ENCODE measurements at places on chromosomes 7 and 10. TPM values are rescaled to one million over a fixed set of nuclear protein-coding genes. Genes with fewer than 3 reads are reported as not detected.

DNA sequence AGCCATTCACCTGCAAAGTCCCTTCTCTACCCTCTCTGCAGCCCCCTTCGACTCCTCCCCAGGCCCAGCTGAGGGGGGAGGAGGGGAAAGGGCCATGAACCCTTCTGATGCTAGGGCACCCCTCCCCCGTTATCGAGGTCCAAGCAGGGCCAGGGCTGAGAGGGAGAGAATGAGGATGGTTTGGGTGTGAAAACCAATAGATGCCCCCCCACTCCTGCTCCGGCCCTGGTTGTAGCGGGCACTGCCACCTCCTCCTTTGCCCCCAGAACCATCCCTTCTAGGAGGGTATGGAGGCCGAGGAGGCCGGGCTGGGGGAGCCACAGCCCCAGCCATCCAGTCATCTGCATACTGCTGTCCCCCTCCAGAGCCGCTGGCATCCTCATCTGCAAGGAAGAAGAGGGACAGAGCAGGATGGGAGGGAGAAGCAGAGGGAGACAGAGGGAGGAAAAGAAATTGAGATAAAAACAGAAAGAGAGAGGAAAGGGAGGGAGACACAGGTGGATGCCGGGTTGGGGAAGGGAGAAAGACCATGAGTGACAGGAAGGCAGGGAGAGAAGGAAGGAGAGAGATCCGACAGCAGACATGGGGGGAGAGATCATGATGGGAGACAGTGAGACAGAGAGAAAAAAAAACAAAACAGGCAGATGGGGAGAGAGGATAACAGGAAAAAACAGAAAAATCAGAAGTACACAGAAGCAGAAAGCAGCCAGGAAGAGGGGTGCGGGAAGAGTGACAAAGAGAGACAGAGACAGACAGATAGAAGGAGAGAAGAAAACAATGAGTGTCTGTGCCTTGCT is 1.9 kb upstream of the GAL3ST4 start:
- DNase-seq: no peak
- peak overlapping the region; percentile 51 for H3K27ac ChIP-seq
- peaks cover 2% of the 10 kb centered on the region for H3K36me3 ChIP-seq
- no peaks in the 10 kb centered on the region for H3K27me3 ChIP-seq
- peak overlapping the region; percentile 62 for H3K4me3 ChIP-seq

DNA sequence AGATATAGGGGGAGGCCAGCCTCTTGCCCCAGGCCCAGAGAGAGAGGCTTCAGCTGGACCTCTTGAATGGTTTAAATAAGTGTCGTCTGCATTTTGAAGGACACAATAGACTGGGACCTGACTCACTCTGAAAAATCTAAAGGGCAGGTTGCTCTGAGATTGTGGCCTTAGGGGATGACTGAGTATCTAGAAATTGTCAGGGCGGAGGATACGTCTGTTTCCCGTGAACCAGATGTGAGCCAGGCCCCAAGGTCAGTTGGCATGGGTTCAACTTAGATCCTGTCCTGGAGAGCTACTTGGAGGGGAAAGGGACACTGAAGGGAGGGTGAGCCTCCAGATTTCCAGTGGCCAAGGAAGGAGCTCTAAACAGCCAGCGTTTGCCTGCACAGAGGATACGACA is 110.2 kb downstream of the CHN2 start:
- no peak for DNase-seq
- H3K4me1 ChIP-seq: no peaks in the 10 kb centered on the region
- no peak overlapping the region for H3K27ac ChIP-seq
- H3K27me3 ChIP-seq: peaks cover 2% of the 10 kb centered on the region

DNA sequence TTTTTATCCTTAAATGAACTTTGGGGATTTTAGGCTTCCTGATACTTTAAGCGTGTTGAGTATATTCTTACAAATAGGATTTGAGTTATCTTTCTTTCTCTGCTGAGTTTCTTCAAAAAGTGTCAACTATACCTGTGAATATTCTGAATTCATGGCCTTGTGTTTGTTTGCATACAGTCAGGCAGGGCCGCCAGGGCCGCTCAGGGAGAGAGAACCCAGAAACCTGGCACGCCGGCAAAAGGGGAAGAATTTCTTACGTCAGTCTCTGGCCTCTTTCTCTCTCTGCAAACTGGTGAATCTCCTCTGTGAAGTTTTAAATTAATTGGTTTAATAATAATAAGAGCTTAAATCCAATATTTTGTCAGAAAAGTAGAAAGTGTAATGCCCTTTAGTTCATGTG is 29.3 kb upstream of the BNIP3 start:
- H3K27me3 ChIP-seq: no peaks in the 10 kb centered on the region
- DNase-seq: no peak
- H3K36me3 ChIP-seq: no peaks in the 10 kb centered on the region
- no peak overlapping the region for H3K27ac ChIP-seq

DNA sequence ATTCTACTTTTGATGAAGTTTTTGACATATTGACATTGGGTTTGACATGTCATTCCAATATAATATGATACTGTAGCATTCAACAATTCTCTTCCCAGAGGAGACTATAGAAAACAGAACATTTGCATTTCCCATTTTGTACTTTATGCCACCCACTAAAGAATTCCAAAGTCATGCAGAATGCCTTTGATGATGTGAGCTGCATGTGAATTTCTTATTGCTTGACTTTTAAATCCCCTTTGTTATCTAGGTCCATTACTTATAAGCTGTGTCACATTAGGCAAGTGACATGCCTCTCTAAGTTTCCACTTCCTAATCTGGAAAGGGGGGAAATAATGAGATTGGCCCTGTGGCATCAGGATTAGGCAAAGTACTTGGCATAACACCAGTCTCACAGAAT is 436.7 kb downstream of the AUTS2 start:
- H3K27me3 ChIP-seq: no peaks in the 10 kb centered on the region
- no peak for DNase-seq
- no peaks in the 10 kb centered on the region for H3K4me1 ChIP-seq

SLC13A1 gene
- not detected for total RNA-seq

GRCh38 chr10:70880077-70880534 is 8.3 kb downstream of the PCBD1 start:
- H3K27me3 ChIP-seq: no peaks in the 10 kb centered on the region
- no peaks in the 10 kb centered on the region for H3K4me1 ChIP-seq
- no peak overlapping the region for H3K4me3 ChIP-seq
- no peak overlapping the region for H3K27ac ChIP-seq
- peak; percentile 91 for DNase-seq

- no peaks in the 10 kb centered on the region for H3K4me1 ChIP-seq
- no peak overlapping the region for H3K27ac ChIP-seq
- peaks cover 4% of the 10 kb centered on the region for H3K27me3 ChIP-seq
Observed at GRCh38 chr7:17512181-17512675, 213.8 kb downstream of the AHR start.

GRCh38 chr10:51028420-51028819 is 45.9 kb upstream of the PRKG1 start:
- no peak for DNase-seq
- no peaks in the 10 kb centered on the region for H3K4me1 ChIP-seq
- H3K36me3 ChIP-seq: no peaks in the 10 kb centered on the region
- H3K27me3 ChIP-seq: peaks cover 3% of the 10 kb centered on the region
- no peak overlapping the region for H3K4me3 ChIP-seq

DNA sequence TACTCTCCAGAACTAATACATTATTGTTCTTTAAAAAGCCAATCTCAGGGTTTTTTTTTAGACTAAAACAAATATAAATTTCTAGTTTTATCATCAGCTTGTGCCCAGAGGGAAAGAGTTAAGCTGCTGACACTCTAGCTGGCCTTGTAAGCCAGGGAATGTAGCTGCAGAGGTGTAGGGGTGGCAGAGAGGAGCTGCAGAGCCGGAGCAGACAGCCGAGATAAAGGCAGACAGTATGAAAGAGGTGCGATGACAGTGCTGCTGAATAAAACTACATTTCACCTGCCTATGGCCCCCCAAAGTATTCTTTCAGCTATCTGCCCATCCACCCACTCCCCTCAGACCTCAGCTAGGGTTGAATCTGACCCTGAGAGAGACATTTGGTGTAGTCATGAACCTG is 653.7 kb upstream of the ZWINT start:
- DNase-seq: no peak
- no peaks in the 10 kb centered on the region for H3K27me3 ChIP-seq
- H3K27ac ChIP-seq: no peak overlapping the region

C10orf105 gene
- 0.32 TPM for total RNA-seq

GRCh38 chr10:74909670-74910069 is 83.3 kb downstream of the KAT6B start:
- H3K27me3 ChIP-seq: no peaks in the 10 kb centered on the region
- H3K4me1 ChIP-seq: peaks cover 42% of the 10 kb centered on the region
- H3K4me3 ChIP-seq: no peak overlapping the region

DNA sequence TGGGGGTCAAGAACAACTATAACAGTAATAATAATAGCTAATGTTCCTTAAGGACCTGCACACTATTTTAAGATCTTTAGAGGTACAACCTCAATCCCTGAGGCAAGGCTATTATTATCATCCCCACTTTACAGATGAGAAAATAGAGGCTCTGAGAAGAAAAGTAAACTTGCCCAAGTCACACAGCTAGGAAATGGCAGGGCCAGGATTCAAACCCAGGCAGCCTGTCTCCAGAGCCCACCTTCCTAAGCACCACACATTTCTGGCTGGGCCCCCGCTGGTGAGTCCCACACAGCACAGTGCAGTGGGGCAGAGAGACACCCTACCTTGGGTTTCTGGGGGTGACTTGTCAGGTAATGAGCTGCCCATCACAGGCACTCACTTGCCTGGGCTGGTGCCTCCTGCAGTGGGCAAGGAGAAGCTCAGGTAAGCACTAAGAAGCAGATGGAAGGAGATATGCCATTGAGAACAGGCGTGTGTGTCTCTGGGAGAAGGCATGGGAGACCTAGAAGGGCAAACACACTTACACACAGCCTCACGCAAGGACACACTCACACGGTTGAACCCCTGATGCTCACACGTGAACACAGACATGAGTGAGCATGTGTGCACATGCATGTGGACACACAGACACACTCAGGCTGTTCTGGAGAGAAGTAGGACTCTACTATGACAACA is 104.4 kb upstream of the ZMIZ1 start:
- no peaks in the 10 kb centered on the region for H3K4me1 ChIP-seq
- no peaks in the 10 kb centered on the region for H3K27me3 ChIP-seq
- H3K27ac ChIP-seq: no peak overlapping the region
- H3K4me3 ChIP-seq: no peak overlapping the region
- no peaks in the 10 kb centered on the region for H3K36me3 ChIP-seq
- no peak for DNase-seq

SLC16A12 gene
- not detected for total RNA-seq

DNA sequence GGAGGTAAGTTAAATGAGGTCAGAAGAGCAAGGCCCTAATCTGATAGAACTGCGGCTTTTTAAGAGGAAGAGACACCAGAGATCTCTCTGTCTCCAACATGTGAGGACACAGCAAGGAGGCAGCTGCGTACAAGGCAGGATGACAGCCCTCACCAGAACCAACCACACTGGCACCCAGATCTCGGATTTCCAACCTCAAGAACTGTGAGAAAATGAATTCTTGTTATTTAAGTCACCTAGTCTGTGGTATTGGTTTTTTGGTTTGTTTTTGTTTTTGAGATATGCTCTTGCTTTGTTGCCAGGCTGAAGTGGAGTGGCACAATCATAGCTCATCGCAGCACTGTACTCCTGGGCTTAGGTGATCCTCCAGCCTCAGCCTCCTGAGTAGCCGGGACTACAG is 127.2 kb downstream of the DLG5 start:
- H3K4me1 ChIP-seq: peaks cover 5% of the 10 kb centered on the region
- no peaks in the 10 kb centered on the region for H3K27me3 ChIP-seq
- DNase-seq: no peak

- H3K4me1 ChIP-seq: peaks cover 7% of the 10 kb centered on the region
- H3K4me3 ChIP-seq: no peak overlapping the region
- H3K36me3 ChIP-seq: peaks cover 23% of the 10 kb centered on the region
- DNase-seq: no peak
Observed at GRCh38 chr10:16458166-16458955, 21.6 kb downstream of the PTER start.

DNA sequence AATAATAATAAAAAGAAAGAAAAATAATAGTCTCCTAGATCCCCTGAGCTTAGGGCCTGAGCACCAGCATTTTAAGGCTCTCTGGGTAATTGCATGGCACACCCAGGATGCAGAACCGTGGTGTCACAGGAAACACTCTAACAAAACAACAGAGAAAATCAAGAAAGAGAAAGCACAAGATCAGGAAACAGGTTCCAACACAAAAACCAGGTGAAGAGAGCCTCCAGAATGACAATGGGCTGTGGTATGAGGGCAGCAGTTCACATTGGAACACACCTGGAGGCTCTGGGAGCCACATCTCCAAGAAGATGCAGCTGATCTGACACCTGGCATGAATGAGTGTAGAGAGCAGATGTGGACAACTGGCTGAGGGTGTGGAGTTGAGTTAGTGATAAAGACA is 7.1 kb downstream of the MMRN2 start:
- peaks cover 4% of the 10 kb centered on the region for H3K36me3 ChIP-seq
- H3K27me3 ChIP-seq: no peaks in the 10 kb centered on the region
- H3K4me1 ChIP-seq: peaks cover 21% of the 10 kb centered on the region

DNA sequence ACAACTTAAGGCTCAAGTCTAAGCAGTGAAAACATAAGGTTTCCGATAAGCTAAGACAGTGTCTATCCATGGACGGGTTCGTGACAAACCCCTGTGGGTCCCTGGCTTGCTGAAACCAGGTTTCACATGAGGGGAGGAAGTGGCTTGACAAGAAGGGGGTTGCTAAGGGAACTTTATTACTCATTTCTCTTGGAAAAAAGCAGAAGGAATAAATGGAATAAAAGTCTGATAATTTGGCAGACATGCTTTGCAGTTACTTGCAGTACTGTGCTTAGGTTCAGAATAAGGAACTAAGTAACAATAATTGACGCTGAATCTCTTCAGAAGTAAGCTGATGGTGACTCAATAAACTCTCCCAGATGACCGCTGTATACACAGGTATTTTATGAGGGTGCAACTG is 34.7 kb downstream of the RBM17 start:
- no peak overlapping the region for H3K4me3 ChIP-seq
- H3K27me3 ChIP-seq: peaks cover 3% of the 10 kb centered on the region

GRCh38 chr10:29039677-29040189 is 249.1 kb upstream of the LYZL1 start:
- DNase-seq: no peak
- no peak overlapping the region for H3K4me3 ChIP-seq
- no peaks in the 10 kb centered on the region for H3K4me1 ChIP-seq
- no peak overlapping the region for H3K27ac ChIP-seq

- no peak for DNase-seq
- no peak overlapping the region for H3K27ac ChIP-seq
- no peak overlapping the region for H3K4me3 ChIP-seq
- H3K4me1 ChIP-seq: no peaks in the 10 kb centered on the region
- H3K36me3 ChIP-seq: no peaks in the 10 kb centered on the region
- H3K27me3 ChIP-seq: peaks cover 13% of the 10 kb centered on the region
Observed at GRCh38 chr10:84227810-84228209, 2.5 kb upstream of the LRIT2 start.

GRCh38 chr7:129741743-129742213 is 130.3 kb downstream of the NRF1 start:
- H3K27ac ChIP-seq: no peak overlapping the region
- H3K4me1 ChIP-seq: peaks cover 2% of the 10 kb centered on the region
- DNase-seq: no peak
- H3K4me3 ChIP-seq: no peak overlapping the region
- H3K36me3 ChIP-seq: peaks cover 3% of the 10 kb centered on the region

LIPA gene
- 17.2 TPM for total RNA-seq
